Hypothalamus (tissue), 51 donors: ENCODE measurements at places on chromosomes 1 and 21.

DNA sequence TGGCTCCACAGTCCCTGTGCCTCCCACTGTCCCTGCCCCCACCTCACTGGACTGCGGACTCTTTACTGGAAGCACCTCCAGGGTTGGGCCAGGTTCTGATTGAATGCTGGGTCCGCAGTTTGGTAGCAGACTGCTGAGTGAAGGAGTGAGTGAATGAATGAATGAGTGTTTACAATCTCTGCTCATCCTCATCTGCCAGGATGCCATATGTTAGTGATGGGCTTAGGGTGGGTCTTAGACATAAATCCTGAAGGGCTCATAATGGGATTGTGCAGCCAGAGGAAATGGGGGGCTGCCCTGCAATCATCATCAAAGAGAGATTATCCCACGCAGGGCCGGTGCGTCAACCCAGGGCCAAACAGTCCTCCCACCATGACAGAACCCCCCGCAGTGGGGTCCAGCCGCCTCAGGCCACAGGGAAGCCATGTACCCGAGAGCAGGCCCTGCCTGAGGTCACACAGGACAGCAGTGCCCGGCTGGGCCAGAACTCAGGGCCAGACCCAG lies 26.1 kb downstream of the SLC1A7 start:
- no peak for DNase-seq

DNA sequence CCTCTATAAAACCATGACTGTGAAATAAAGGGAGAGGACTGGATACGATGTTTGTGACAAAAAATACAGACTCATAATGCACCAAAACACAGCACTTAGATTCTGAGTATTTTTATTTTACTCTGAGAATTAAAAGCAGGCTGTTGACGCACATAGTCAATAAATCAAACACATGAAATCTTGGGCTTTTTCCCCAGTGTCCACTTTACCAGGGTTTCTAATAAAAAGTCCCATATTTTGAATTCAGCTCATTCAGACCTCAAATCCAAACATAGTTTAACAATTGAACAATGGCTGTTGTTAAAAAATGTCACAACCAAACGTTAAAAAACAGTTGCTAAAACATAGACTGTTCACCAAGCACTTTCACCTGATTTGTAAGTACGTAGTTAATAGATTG lies 553.4 kb downstream of the LTN1 start:
- no peak for DNase-seq

- no peak for DNase-seq
Observed at GRCh38 chr1:168260393-168260792, 20.3 kb upstream of the TBX19 start.

- no peak for DNase-seq
Observed at GRCh38 chr1:245396615-245397014, 241.8 kb downstream of the KIF26B start.

GRCh38 chr1:2880812-2881295 lies 79.4 kb upstream of the TTC34 start:
- DNase-seq: no peak
